ENCODE measurements at places on chromosomes 2 and 18.

DNA sequence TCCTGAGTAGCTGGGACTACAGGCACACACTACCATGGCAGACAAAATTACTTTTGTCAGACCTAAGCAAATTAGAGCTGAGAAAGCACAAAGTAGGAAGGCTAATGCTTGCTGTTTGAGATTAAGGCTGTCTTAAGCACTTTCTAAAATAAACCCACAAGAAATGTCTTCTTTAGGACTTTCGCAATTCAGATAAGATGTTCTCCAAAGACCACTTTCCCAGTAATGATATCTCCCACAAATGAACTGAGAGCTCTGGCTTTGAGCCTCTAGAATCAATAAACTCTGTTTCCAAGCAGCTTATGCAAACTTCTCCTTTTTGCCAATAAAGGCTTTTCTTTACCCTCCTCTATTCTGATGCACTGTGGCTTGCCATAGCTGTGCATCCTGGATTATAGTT, 32.0 kb upstream of the GALNT1 start:
- no peak for DNase-seq

GRCh38 chr18:26301681-26302080, 75.4 kb downstream of the TAF4B start:
- DNase-seq = no peak

DNA sequence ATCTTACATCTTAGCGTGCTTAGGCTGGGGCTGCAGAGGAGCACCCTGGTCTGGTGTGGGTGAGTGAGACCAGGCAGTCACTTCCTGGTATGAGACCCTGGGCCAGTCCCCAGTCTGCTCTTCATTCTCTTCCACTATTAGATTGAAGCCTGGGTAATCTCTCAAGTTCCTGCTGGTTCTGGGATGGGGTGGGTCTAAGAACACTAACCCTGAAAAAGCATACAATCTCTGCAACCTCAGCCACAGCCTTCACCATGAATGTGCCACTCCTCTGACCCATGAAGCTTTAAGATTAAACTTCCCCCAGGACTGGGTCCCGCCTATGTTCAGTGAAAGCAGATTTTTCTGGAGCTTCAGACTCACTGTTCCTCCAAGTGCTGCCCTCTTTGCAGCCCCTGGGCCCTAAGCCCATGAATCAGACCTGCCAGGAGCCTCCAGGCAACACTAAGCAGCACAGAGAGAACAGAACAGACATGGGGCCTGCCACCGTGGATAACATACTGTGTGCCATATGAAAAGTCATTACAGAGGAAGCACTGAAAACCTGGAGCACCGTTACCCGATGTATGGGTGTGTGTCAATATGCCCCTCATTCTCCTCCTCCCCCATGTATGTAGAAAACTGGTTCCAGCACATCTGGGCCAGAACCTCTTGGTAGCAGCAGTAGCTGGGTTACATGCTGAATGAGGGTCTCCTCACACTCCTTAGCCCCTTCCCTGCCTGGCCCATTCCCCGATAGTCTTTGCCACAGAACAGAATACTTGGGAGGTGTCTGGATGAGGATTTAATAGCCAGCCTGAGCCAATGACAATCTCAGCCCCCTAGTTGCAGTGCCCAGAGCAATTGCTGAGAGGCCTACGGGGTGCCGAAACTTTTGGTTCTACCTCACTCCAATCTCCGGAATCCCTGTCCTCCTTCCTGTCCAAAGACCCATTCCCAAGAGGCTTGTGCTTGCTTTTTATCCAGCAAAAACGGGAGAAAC, 2.7 kb upstream of the SIX2 start:
- DNase-seq = no peak

- no peak for DNase-seq
Measured at GRCh38 chr18:53224128-53224778, 884.3 kb downstream of the DCC start.

GRCh38 chr2:186540941-186541340, 48.9 kb upstream of the ITGAV start:
- DNase-seq = no peak
